Stimulated activated CD8-positive, alpha-beta memory T cell treated with anti-CD3 and anti-CD28 coated beads, Interleukin-4, amount 100 ng/mL, for 4 hours (primary cell): ENCODE measurements at places on chromosomes 7 and 10.

- DNase-seq = no peak
Observed at GRCh38 chr7:12706900-12707536, 19.6 kb downstream of the ARL4A start.

DNA sequence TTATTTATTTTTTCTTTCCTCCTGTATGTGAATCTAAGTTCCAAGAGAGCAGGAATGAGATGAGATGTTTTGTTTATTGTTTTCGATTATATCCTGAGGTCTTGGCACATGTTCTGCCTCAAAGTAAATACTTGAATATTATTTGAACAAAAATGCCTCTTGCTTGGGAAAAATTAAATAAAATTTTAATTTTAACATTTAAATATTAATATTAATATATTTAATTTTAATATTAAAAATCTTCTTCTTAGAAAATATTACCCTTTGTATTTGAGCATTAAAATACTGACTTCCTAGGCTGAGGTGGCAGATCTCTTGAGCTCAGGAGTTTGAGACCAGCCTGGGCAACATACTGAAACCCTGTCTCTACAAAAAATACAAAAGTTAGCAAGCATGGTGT lies 123.4 kb upstream of the SEMA3D start:
- no peak for DNase-seq

- no peak for DNase-seq
Observed at GRCh38 chr10:78362406-78363022, 328.9 kb downstream of the RPS24 start.

DNA sequence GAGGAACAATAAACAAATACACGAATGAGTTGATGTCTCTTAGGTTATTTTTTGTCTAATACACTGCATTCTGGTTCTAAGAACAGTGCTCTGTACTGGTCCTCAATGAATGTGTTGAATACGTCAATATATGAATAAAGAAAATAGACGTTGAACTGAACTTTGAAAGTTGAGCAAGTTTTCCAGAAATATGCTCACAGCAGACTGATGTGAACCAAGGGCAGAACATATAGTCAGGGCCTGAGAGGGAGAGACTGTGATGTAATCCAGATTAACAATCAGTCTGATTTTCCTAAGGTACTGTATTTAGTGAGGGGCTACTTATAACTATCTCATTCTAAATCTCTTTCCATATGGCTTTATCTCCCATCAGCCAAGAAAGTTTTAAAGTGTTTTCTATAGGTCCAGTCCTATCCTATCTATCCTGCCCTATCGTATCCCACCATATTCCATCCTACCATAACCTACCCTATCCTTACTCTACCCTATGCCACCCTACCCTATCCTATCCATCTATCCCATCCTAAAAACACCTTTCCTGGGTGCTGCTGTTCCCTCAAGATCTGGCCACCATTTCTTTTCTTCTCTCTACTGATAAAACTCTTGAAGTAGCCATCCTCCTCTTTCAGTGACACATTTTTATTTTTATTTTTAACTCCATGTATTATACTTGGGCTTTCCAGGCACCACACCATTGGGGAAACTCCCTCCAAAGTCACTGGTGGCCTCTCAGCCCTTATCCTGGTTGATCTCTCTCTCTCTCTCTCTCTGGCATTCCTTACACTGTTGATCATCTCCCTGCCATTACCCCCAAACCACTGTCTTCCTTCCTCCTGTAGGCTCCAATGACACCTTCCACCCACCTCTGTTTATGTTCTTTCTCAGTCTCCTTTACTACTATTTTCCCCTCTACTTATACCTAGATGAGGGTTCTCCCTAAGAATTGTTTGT lies 212.3 kb upstream of the SLC26A5 start:
- DNase-seq = no peak

DNA sequence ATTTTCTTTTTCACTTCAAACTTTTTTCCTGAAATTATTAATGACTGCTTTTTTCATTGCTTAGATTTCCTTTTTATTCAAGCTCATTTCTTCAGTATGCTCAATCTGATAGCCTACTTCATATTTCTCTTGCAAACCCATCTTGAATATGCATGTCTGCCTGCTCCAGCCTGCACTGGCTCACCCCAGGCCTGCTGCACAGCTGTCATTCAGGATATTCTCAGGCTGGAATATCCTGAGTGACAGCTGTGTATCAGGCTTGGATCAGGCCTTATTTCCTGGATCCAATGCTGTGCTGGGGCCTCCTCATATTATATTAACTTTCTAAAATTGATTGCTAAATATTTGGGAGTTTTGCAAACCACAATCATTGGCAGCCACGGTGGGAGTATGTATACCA lies 120.2 kb upstream of the TNS3 start:
- no peak for DNase-seq

GRCh38 chr7:66099232-66099550 lies 15.5 kb upstream of the CRCP start:
- no peak for DNase-seq

DNA sequence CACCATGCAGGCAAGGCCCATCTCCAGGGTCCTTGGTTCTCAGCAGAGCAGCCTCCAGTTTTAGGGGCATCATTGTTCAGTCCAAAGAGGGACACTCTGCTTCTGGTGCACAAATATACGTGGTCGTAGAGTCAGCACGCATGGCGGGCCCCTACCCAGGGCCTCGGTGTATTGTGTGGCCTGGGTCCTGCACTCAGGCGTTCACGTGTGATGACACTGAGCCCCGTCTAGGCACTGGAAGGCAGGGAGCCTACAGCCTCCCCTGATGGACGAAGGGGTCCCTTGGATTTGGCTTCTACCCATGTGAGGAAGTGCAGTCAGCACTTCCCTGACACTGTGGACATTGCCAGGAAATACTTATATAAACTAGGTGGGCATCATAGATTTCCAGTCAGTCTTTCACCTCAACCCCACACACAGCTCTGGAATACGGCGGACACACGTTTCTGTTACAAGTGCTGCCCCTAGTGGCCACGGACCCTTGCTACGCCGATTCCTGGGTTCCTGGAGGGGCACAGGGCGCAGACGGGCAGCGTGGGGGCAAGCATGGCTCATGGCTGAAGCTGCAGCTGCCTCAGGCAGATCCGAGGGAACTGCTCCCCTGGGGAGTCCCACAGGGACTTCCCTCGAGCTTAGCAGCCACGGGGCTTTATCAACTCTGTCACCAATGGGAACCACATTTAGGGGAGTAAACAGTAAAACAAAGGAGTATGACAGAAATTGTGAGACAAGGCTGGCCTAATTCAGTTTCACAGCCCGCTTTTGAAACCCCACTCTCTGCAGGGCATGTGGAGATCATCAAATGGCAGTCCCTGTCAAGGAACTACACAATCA lies 25.4 kb downstream of the AIFM2 start:
- no peak for DNase-seq

DNA sequence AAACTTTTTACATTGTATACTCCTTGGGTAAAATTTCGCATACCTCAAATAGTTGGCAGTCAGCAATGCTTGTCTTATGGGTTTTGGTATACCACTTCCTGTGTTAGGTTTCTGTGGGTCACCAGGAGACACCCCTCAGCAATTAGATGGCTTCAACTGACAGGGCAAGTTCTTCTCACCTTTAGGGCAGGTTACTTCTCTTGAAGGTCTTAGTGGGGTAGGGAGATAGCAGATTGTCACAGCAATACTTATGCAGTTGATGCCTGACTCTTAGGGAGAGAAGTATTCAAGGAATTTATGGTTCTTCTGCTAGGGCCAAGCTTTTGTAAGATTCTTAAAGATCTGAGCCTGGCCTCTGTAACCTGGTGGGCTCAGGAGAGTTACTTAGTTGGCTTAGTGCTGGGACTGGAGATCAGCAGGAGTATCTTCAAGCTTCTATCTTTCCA lies 42.9 kb downstream of the MKLN1 start:
- DNase-seq = no peak

GRCh38 chr7:85014936-85015660 lies 171.8 kb downstream of the SEMA3D start:
- no peak for DNase-seq

DNA sequence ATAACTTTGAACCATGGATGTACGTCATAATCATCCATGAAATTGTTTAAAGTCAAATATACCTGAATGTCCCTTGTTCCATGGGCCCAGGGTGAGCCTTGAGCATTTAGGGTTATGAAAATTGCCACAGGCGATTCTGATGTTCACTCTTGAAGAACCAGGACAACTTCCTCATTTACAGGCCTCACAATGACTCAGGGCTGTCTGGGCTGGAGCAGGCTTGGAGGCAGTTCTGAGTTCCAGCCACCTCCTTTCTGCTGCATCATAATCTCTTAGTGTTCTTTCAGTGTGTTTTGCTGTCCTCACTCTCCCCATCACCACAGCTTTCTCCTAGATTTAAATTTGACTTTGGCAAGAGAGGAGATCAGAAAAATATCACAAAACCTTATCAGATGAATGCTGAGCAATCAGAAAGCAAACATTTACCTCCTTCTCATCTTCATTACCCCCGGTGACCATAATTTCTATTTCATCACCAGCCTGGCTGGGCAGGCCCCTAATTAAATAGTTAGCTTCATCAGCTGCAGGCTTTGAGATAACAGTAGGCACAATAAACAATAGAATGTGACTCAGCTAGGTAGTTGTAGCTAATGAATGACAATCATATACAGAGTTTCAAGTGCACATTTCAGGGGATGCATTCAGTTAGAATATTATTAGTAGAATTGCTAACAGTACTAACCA lies 571.0 kb downstream of the SH2D4B start:
- DNase-seq = no peak

DNA sequence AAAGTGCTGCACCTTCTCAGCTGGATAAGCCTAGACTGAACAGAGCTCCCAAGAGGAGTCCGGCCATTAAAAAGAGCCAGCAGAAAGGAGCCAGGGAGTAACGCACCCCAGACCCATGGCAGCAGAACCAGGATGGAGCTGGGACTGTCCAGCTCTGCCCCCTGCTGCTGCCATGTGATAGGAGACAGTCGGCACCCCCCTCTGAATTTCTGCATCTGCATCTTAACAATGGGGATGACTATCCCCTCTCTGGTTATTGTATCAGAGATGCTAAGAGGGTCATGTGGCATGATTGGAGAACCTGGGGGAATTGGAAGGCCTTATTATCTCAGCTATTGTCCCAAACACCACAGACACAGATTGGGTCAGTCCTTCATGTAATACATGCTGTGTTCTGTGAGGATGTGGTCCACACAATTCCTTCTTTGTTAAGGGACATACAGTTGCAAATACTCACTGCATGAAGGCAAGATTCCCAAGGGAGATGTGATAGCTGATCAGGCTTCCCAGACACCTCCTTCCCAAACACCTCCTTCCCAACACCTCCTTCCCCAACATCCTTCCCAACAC lies 29.3 kb downstream of the PLEKHS1 start:
- DNase-seq = no peak

- no peak for DNase-seq
Observed at GRCh38 chr10:11799736-11800080, 23.4 kb upstream of the PROSER2 start.
